Dermis microvascular lymphatic vessel endothelial cell (primary cell): ENCODE measurements at places on chromosomes 7 and 10.

GRCh38 chr10:91931526-91932190 is 8.1 kb downstream of the BTAF1 start:
- no peak for DNase-seq

- peak; percentile 77 for DNase-seq
These were observed 124.4 kb downstream of the PON1 start for GRCh38 chr7:95199779-95200558.

DNA sequence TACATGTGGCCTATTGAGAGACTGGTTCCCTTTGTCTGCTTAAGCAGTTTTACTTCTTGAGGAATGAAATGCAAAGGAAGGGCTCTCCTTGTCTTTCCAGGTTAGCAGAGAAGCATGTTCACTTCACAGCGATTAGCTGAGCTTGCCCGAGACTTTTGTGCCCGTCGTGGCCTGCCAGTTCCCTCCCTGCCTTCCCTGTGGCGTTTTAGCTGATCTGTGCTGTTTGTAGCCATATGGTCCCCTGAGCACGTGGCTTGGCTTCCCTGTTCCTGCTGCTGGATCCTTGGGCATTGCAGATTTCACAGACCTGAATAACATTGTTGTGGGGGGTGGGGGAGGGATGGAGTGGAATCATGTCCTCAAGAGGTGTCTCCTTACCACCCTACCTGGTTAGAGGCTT is 61.8 kb downstream of the SND1 start:
- DNase-seq, result no peak

GRCh38 chr10:7233259-7233991 is 177.4 kb downstream of the SFMBT2 start:
- DNase-seq, result no peak

DNA sequence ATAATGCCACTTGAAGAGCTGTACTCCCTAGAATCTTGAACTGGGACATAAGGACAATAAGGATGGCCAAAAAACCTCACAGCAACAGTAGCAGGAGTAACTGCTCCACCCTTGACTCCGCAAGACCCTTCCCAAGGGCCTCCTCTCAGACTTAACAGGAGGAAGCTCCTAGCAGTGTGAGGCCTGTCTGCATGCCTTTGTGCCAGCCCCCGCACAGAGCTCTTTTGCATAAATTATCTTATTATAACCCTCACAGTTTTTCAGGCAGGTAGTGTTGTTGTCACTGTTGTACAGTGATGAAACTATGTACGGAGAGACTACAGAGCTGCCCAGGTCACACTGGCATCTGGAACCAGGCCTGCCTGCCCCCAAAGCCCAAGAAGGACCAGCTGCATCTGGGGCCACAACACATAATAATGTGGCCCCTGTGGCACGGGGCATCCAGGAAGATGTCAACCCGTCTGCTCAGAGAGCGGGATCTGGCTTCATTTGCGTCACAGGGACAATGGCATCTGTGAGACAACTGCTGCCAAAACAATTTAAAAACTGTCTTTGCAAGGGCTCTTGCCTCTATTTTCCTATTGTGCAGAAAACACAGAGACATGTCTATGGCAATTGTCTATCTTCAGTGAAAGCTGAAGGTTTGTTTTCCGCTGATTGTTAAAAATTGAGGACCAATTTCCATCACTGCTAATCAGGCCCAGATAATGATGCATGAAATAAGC is 249.3 kb upstream of the GRB10 start:
- no peak for DNase-seq

DNA sequence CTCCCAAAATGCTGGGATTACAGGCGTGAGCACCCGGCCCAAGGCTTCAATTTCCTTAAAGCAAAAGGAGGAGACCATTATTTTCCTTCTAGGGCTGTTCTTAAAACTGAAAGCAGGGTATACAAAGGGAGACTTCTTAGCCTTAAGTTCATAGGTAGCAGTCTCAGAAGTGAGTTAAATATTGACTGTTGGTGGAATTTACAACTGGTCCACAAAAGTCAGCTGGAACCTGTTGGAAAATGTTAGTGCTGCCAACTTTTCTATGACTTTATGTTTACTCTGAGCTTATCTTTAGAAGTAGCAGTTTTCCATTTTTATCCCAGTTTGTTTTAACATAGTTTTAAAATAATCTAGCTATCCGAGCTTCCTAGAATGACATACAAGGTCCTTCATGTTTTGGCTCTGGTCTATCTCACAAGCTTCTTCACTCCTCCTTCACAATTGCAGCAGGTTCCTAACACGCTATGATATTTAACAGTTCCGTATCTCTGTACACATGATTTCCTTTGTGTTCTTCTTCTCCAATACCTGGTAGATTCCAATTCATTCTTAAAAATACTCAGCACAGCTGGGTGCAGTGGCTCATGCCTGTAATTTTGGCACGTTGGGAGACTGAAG is 3.3 kb downstream of the SLC26A3 start:
- DNase-seq, result no peak

GRCh38 chr10:43754569-43755260 is 106.0 kb upstream of the ZNF32 start:
- DNase-seq, result no peak

DNA sequence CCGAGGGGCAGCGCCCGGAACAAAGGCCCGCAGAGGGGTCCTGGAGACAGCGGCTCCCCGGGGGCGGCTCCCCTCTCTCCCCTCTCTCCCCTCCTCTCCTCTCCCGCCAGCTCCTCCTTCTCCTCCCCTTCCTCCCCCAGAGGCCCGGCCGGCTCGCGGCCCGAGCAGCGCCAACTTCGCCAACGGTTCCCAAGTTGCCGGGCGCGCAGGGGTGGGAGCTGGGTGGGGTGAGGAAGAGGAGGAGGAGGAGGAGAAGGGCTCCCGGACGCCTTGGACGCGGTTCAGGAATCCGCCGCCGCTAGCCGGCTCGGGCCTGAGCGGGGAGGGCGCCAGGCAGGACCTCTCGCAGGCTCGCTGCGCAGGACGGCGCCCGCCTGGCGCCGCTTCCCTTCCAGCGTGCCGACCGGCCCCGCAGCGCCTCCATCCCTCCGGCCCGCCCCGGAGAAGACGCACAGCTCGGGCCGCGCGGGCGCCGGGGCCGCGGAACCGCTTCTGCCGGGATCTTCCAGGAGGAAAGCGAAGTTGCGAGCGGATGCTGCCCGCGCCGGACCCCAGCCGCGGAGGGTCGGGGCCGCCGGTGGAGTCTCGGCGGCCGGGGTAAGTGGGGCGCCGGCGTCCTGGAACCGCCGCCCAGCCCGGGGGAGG is at the start of gene CHST3:
Gene CHST3 (plus strand): TSS at position 298 of the 645 bp plus-strand sequence. CDS start 41,448 bp downstream, outside the sequence.
- DNase-seq, result no peak

GRCh38 chr7:138663725-138664710 is 37.1 kb downstream of the SVOPL start:
- no peak for DNase-seq

DNA sequence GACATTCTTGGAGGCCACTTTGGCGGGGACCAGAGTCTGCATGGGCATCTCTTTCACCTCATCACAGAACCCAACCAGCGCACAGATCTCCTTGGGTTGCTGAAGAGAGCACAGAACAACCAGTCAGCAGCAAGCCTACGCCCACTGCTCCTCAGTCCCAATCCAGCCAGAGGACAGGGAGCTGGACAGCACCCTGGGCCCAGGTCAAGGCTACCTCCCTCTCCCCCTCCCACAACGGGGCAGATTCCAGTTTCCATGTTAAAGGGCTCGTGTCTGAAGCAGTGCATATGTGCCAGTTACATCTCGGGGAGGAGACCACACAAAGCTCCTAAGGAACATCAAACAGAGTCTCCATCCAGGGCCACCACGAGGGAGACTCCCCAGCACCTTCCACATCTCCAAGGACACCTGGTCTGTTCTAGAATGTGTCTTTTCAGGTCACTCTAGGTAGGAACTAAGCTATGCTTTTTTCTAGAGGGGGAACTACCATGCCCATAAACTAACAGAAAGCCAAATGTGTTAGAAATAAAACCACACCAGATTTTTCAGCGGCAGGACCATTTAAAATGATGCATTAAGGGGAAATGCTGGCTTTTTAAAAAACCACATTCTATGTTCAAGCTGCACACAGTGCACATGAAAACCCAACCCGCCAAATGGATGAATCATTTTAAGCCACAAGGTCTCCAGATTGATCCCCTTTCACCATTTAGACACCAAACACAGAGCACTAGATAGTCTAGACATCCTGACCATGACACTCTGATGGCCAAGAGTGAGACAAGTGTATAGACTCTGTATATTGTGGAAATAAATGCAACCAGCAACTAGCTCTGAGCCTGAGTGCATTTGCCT is 28.9 kb downstream of the PSAP start:
- no peak for DNase-seq

GRCh38 chr7:102425639-102426267 is 7.6 kb upstream of the ORAI2 start:
- DNase-seq, result no peak

GRCh38 chr7:12102126-12102525 is 109.0 kb upstream of the TMEM106B start:
- DNase-seq, result no peak

DNA sequence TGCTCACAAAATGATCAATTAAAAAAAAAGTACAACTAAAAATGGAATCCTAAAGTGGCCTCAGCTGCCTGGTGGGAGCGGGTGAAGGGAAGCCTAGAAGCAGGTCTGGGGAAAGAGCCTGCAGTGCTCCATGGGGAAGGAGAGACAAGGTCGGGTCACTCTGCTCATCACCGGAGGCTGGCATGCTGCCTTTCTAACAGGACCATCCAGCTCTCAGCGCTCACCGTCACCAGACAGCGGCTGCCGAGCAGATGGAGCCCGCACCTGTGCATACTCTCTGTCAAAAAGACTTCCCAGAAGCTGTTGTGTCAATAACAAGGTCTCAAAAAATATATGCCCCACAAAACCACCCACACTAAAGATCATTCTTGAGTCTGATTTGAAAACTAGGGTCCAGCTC is 112.8 kb downstream of the BAMBI start:
- no peak for DNase-seq

DNA sequence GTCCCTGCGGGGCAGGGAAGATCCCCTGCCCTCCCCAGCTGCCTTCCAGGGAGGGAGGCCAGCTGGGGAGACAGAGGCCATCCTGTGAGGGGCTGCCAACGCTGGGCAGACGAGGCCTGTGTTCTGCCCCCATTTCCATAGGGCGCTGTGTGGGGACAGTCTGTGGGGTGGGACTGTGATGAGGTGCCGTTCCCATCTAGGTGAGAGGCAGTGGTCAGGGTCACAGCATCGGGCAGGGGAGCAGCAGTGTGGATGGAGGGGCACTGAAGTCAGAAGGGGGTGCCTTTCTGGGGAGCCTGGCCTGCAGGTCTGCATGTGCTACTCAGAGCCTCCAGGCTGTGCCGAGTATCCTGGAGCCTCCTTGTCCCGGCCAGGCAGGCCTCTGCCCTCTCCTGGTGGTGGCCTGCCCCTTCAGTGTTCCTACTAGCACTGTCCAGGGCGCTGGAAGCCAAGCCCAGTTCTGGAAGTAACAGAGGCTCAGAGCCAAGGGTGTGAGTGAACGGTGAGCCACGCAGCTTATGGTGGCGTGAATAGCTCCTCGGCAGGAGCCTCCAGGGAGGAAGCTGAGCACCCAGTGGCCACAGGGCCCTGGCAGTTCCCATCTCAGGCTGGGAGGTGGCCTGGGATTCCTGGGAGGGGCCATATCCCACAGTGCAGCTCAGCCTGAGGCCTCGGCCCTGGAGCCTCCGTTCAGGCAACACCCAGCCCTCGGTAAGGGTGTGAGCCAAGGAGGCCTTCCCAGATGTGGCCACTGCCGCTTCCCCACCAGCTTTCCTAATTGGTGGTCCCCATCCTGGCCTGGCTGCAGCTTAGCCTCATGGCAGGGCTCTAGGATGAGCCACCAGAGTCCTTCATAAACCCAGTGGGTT is 23.3 kb upstream of the CSGALNACT2 start:
- DNase-seq, result no peak

GRCh38 chr7:55593515-55594318 is 21.4 kb upstream of the VOPP1 start:
- peak; percentile 50 for DNase-seq

DNA sequence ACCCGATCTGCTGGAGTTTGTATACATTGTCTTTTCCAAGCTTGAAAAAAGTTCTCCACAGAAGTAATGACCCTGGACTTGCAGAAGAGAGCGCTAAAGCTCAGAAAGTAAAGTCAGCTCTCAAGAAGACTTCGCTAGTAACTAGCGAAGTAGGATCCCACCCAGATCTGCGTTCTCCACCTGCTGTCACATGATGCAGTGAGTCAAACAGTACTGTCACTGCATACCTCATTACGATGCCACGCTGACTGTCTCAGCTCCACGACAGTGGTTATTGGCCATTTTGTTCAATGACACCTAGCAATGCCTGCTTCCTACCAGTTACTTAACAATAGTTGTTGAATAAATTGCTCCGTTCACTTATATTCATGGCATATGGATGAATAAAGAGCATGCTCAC is 29.7 kb upstream of the SEC61G start:
- peak; percentile 43 for DNase-seq

- no peak for DNase-seq
These were observed 246.6 kb downstream of the ADRA2A start for GRCh38 chr10:111323389-111323966.

DNA sequence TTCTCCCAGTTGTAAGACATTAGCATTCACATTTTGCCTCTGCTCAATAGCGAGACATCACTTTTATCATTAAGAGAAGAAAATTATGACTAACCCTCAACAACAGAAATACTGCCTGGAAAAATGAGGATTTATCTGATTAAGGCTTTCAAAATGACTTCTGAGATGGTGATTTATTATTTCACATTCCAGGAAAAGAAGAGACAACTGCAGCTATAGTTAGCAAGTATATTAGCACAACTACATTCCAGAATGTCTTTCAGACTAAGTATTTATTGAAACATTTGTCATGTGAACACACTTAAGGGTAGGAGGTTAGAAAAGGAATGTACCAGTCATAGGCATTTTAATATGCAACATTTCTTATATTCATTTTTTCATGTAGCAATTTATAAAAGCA is 162.0 kb downstream of the IQUB start:
- DNase-seq, result no peak

- DNase-seq, result no peak
These were observed 376.5 kb downstream of the KCNMA1 start for GRCh38 chr10:77261146-77261545.

DNA sequence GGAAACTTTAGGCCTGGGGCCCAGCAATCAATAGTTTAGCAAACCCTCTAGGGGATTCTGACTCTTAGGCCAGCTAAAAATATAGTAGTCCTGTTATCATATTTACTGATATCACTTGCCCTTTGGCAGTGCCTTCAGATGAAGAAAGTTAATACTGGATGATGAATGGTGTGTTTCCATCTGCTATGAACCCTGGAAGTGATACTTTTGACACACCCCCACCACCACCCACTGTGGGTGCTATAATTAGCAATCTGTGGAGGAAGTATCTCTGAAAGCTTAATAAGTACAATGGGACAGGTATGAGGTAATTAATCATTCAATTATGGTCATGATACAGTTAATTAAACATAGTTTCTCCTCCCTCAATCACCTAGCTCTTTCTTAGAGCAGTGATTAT is 90.4 kb upstream of the LRRTM3 start:
- DNase-seq, result no peak

GRCh38 chr7:155131090-155131489 is 61.0 kb downstream of the HTR5A start:
- DNase-seq, result no peak

DNA sequence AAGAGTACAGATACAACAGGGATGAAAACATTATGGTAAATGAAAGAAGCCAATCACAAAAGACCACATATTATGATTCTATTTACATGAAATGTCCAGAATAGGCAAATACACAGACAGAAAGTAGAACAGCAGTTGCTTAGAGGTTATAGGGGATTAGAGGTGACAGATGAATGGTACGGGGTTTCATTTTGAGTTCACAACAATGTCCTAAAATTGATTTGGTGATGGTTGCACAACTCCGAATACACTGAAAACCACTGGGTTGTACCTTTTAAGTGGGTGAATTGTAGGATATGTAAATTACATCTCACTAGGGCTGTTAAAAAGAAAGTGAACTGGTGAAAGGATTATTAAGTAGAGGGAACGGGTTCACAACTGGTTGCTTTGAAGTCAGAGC is 76.3 kb upstream of the MRLN start:
- no peak for DNase-seq
